Neural crest cell (in vitro differentiated cells): ENCODE measurements at places on chromosomes 6 and 20.

- DNase-seq: peak; percentile 8
Measured at GRCh38 chr20:44187054-44187771, at the start of gene JPH2. TSS of gene JPH2 (minus strand) at chr20:44187188. CDS start at chr20:44186705, 483 bp downstream.

GRCh38 chr6:134419716-134420115 lies 101.8 kb upstream of the SGK1 start:
- DNase-seq: no peak

- DNase-seq: no peak
Measured at GRCh38 chr6:142481466-142481865, 179.7 kb downstream of the ADGRG6 start.

GRCh38 chr6:26250698-26251044 lies 114.3 kb upstream of the BTN3A2 start:
- DNase-seq: no peak

GRCh38 chr6:32488083-32488482 lies 42.0 kb downstream of the HLA-DRB5 start:
- DNase-seq: no peak

DNA sequence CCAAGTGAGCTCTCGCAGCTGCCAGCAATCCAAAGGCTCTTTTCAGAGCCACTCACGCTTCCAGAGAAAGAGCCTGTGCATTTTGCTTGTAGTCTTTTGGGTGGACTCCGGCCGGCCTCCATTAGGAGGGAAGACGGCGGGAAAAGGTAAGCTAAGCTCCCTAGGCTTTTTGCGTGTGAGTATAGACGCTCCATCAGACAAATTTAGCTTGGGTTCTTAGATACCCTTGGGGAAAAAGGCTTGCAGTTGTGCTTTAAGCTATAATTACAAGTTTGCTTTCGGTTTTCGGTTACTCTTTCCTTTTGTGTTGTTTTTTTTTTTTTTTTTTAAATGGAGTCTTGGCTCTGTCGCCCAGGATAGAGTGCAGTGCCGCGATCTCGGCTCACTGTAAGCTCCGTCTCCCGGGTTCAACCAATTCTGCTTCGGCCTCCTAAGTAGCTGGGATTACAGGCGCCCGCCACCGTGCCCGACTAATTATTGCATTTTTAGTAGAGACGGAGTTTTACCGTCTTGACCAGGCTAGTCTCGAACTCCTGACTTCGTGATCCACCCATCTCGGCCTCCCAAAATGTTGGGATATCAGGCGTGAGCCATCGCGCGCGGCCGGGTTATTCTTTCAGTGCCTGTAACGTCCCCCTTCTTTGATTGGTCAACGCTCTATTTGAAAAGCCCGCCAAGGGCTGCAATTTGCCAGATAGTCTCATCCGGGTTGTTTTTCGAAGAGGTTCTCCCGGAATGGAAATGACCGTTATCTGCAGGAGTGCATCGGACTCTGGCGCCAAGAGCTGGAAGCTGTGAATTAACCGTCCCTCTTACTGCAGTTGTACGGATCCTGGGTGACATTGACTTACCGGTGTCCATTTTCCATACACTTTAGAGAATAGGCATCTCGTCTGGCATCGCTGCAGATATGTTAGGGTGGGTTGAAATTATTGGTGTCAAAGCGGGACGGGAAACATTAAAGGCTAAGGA lies 18.1 kb downstream of the OR2B2 start:
- peak; percentile 70 for DNase-seq

DNA sequence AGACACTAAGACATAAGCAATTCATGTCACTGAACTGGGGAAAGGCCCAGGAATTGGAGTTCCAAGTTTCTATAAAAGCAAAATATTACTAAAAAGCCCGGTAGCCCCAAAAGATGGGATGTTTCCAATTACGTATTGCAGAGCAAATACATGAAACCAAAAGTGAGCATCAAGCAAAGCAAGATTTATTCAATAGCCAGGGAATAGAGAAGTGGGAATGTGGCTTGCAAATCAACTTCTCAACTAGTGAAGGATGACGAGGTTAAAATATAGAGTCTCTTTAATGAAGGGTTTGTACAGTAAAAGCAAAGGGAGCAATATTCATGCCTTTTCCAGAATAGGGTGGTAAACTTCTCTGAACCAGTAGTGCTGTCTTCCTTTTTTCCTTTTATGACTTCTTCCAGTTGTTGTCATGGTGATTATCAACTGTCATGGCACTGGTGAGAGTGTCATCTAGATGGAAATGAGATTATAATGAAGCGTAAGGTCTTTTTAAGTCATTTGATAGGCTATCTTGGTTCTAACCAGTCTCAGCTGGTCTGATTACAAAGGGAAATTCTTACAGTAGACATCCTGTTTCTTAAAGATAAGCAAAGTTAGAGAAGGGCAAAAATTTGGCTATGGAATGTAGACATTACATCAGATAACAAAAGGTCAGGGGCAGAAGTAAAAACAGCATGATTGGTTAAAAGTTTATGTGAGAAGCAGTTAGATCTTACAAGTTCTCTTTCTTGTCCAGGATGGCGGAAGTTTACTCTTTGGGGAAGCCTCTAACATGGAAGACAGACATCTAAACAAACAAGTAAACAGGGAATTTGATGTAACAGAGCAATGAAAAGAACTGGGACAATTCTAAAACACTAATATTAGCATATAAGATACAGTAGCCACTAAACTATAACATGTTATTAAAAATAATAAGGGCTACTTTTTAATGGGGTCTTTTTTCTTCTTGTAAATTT lies 96.9 kb downstream of the TBX18 start:
- DNase-seq: no peak

DNA sequence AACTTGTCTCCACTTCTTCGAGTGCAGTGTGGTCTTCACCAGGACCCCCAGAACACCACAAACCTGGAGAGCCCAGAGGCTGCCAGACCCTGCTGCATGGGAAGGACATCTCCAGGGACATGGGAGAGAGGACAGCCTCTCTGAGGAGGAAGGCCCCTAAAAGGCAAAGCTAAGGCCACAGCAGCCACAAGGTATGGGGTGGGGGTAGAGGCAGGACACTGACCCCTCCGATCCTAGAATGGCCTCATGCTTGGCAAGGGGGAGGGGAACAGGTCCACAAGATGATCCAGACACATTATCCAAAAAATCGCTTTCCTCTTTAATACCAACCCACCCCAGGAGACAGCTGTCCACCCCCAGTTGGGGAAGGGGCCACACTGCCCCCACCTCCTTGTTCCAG lies 1.9 kb downstream of the B3GALT4 start:
- no peak for DNase-seq

DNA sequence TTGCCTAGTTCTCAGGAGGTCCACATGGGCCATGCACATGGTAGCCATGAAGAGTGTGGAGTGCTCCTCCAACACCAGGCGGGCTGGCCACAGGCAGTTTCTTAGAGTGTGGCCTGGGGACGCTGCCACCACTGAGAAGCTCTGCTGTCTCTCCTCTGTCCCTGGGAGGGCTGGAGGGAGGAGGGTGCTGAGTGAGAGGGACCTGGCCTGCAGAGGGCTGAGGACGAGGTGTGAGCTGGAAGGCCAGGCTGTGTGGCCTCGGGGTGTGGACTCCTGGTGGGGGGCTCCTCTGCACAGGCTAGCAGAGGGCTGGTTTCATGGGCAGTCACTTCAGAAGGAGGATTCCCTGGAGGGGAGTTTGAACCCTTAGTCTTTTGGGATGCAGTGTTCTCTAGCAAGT lies 39.7 kb downstream of the SYNJ2 start:
- no peak for DNase-seq

GRCh38 chr6:81373414-81373813 lies 379.1 kb downstream of the TENT5A start:
- no peak for DNase-seq

GRCh38 chr6:170152124-170152926 lies 138.6 kb downstream of the DLL1 start:
- peak; percentile 29 for DNase-seq
